AG04450 (cell line): ENCODE measurements at places on chromosomes 7 and 10.

DNA sequence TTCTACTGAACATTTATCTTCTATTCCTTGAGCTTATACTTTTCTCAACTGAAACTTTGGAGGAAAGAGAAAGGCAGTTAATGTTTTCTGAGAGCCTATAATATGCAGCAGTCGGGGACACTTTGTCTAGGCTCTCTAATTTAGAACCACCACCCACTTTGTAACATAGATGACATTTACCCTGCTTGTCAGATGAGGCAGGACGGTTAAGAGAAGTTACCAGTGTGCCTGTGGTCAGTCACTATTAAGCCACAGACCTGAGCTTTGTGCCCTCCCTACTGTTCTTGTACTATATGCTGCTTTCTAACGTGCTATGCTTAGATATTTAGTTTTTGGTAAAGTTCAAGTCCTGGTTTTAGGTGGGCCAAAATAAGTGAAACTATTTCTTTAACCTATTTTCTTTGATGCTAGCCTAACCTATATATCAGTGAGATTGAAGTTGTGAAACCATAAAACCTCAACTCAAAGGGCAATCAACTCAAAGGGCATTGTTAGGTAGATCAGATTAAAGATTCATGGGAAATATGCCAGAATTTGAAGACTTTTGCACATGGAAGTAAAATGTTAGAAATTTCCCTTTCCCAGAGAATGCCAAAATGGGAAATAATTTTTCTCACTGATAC is 156.5 kb upstream of the AGR3 start:
- DNase-seq = no peak

GRCh38 chr7:131374821-131375220 is 47.1 kb downstream of the MKLN1 start:
- no peak for DNase-seq

GRCh38 chr7:81110673-81111072 is 191.8 kb upstream of the SEMA3C start:
- no peak for DNase-seq

- DNase-seq = no peak
Observed at GRCh38 chr7:94579470-94579869, 69.9 kb downstream of the CASD1 start.

DNA sequence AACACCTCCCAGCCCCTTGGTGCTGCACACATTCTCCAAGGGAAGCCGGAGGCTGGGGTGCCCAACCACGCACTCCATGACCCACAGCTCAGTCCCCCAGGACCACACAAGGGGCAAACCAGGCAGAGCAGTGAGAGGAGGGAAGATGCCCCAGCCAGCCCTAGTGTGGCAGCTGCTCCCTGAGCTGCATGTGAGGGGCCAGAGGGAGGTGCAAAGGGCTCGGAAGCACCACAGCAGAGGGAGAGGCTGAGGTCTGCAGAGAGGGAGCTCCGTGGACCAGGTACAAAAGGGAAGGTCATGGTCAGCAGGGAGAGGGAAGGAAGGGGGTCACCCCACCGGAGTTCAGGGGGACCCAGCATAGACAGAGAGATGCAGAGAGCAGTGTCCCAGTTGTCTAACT is 1.5 kb upstream of the CALML5 start:
- no peak for DNase-seq

GRCh38 chr10:49115796-49116508 is 630 bp upstream of the VSTM4 start:
- DNase-seq = no peak
